ENCODE measurements at places on chromosomes 16 and 17.

- no peak for DNase-seq
Observed at GRCh38 chr17:74850914-74851313, 8.8 kb downstream of the GRIN2C start.

DNA sequence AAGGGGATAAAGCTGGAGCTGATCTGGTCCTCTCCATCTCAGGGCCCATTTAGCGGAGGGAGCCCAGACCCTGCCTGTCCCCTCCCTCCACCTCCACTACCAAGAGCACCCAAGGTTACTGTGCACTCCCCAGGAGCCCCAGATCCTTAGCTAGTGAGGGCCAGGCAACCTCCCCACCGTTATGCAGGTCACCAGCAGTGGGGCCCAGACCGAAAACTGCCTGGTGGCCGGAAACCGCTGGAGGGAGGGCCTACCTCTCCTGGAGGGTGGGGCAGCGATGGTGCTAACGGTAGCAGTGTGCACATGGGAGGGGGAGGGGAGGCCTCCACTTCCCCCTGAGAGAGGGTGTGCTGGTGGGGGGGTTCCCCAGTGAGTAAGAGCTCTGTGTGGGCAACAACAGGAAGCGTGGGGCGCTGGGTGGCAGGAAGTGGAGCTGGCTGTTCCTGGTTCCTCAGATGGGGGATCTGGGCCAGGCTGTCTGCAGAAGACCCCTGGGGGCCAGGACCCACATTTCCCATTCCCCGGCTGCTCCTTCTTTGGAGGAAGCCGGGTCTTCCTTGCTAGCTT lies 4.4 kb downstream of the FMNL1 start:
- DNase-seq: peak; percentile 93

DNA sequence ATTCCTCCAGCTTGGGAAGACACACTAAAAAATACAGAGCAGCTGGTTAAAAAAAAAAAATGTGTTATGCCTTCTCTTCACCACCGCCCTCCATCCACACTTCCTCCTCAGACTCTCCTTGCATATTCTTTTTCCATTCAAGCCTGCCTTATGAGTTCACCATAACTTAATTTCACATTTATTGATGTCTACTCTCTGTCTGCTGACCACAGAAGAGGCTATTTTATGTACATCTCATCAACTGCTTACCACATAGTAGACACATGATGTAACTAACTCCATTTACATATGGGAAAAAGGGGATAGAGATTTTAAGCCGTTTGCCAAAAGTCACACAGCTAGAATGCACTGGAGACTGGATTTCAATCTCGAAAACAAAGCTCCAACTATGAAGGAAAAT lies 409.8 kb downstream of the CDH11 start:
- no peak for DNase-seq

GRCh38 chr17:37726248-37726647 lies 18.6 kb downstream of the HNF1B start:
- DNase-seq: no peak

DNA sequence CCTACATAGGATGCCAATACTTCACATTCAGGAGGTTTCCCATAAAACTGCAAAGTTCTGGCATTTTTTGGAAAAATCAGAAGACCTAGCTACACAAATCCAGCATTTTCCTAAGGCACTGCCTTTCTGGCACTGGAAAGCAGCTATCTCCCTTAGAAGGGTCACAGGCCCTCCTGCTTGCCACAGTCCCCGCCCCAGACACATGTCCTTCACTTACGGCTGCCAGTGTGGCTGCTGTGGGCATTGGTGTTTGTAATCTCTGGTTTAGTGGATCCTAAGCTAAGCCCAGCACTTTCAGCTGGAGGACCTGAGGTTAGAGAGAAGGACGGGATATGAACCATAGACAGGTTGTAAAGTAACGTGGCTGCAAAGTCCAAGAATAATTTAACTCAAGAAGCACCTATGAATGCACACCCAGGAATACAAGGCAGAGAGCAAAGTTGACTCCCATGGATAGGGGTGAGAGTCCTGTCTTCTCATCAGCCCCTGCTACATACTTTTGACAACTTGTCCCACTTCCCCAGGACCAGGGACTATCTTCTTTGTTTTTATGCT lies 100.0 kb downstream of the XYLT1 start:
- no peak for DNase-seq

GRCh38 chr16:2365397-2366294 lies 25.1 kb upstream of the ABCA3 start:
- no peak for DNase-seq

DNA sequence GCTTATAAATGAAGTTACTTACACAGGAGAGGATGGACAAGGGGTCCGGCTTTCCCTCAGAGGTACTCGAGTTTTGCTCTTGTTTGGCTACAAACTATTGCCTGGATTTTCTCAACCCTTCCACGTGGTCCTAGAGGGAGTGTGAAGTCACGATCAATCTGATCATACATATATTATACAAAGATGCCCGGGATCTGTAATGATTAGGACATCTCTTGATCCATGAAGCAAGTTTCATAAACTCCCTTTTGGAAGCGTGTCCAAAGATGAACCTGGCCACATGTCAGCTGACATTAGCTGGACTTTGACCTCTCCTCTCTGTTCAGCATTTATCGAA lies 2.3 kb upstream of the CDH11 start:
- DNase-seq: no peak
